RWPE1 (cell line): ENCODE measurements at places on chromosomes 7 and 10.
A peak's percentile ranks its signal among the peaks of the same experiment; 100 is the strongest.

DNA sequence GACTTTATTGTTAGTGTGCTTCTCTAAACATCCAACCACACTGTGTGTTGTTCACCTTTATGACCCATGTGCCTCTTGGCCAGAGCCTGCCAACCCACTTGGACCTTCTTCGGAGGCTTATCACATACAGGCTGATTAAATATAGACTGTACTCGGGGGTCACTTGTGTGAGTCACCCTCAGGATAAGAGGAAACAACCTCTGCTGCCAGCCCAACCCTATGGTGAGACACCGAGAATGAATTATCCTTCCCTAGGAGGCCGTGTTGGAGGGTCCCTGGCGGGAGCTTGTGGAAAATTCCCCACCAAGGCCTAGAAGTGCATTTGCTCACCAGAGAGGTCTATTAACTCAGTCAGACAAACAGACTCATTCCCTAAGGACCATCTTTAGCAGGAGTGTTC, 63.0 kb downstream of the FAS start:
- DNase-seq: no peak

GRCh38 chr10:114334301-114334700, 70.0 kb downstream of the AFAP1L2 start:
- DNase-seq: no peak

DNA sequence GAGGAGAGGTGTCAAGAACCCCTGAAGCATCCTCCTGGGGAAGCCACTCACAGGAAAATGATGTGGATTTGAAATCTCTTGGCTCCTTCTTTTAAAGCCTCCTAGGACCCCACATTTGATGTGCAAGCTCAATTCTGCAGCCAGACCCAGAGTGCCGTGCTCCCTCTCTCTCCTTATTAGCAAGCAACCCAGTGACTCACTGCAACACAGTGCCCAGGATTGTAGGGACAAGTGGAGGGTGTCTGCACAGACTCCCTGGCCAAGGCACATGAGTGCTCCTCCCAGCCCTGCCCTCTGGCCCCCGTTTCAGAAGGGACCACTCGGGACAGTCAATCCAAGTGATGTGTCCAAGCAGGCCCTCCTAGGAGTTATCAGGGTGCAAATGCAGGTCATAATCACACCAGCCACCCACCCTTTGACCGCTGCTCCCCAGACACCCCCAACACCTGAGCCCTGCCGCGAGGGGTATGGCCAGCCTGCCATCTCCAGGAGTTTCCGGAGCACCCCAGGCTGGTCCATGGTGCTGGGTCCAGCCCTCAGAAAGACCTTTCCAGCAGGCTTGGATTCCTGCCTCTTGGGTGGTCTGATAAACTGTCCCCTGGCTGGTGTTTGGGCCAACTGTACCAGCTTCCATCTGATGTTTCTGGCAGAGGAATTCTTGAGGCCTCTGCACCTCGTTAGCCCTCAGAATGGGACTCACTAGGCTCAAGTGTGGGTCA, 54.5 kb upstream of the CXCL12 start:
- DNase-seq: no peak

DNA sequence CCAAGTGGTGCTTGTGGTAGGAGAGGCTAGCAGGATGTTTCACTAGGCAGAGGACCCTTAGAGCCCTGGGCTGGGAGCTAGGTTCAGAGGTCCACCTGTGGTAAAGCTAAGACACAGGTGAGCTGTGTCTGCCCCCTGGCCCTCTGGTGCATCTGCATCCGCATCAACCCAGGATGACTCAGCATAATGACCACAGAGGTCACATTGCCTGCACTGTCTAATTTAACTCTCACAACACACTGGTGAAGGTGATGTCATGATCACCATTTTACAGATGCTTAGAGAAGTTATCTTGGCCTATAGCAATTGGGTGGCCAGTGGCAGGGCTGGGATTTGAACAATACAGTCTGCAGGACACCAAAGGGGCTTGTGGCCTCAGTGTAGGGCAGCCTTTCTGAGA, 33.1 kb downstream of the HABP2 start:
- DNase-seq: no peak

DNA sequence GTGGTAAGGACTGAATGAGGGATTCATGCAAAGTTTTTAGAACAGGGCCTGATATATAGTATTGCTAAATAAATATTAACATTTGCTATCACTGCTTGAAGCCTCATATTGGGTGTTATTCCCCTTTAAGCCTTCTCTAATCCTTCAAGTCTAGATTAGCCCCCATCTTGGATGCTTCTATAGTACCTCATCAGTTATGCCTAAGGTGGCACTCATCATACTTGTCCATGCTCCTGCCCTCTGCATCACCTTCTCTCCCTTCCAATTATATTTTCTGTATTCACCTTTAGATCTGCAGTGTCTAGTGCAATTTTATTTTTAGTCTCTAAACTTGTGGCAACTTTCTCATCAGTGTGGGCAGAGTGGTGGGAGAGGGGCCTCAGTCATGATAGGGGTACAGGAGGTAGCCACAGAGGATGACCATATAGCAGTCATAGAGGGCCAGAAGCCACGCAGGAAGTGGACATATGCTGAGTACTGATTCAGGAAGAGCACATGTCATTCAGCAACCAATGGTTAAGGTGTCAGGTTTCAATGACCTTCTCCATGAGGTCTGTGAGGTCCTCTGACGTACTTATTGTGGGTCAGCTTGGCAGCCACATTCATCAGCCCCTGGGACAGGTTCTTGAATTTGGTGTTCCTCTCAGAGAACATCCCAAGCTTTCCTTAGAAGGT, 2.5 kb downstream of the ENTPD1 start:
- DNase-seq: no peak

DNA sequence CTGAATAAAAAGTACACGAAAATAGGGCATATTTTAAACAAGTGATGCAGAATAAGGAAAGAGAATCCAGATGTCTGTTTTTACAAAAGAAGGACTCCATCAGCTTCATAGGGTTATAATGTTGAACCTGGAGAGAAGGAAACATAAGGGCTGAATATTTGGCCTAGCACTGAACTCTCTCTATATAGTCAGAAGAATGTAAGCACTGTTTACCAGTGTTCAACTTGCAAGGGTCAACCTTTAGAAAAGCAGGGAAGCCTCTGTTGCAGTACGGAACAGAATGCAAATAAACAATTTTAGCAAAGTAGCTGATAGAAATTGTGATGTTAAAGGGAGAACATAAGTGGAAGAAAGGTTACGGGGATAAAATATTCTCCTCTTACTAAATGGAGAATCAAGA, 16.2 kb downstream of the CDK6 start:
- DNase-seq: no peak

- no peak for DNase-seq
Observed at GRCh38 chr10:20811131-20811530, 86.0 kb downstream of the NEBL start.

GRCh38 chr7:117774943-117775342, 98.3 kb downstream of the CTTNBP2 start:
- DNase-seq: no peak

DNA sequence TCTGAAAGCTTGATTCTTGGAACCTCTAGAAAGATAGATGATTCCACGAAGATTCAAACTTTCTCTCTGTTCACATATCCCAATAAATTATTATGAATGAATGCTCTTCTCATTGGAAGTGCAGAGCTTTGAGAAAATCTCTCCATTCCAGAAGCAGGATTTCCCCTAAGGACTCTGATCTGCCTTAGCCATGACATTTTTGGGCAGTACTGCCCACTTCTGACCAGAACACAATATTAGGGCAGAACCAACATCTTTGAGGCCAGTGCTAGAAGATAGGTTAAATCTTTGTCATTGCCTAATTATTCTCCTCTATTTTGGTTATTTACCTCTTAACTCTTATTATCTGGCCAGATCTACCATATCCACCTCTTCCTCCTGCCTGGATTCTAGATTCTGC, 49.9 kb downstream of the ARMC3 start:
- no peak for DNase-seq

DNA sequence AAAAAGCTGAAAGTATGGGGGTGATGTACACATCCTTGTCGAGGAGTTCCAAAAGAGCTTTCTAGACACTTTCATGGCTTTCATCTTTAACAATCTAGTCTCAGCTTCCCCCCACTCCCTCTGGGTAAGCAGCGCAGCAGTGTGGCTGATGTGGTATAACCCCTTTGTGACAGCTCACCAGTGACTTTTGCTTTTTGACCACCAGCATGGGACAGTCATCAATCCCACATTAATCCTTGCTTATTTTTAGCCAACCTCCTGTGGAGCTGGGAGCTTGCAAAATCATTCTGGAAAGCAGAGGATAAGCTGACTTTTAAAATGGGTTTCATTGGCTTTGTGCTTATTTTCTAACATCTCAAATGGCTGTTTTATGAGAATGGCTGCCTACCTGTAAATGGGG, 272.7 kb downstream of the HDAC9 start:
- no peak for DNase-seq

DNA sequence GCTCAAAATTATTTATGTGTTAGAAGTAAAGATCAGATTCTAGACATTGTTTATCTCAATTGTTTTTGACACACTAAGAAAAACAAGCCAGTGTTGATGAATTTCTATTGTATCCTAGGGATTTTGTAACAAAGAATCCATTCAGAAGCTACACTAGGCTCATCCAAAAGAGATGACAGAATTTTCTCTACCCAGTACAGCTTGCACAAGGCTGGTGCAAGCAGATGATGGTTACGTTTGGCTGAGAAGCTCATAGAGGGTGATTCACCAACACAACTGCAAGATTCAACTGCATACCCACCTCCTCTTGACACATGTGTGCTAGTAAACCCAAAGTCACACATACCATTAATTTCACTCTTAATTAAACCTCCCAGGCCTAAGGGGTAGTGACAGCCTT, 20.8 kb downstream of the GRM3 start:
- DNase-seq: no peak

- DNase-seq: peak; percentile 65
Observed at GRCh38 chr10:74177140-74177677, 26.2 kb downstream of the ADK start.
